ENCODE measurements at places on chromosomes 4 and X.

DNA sequence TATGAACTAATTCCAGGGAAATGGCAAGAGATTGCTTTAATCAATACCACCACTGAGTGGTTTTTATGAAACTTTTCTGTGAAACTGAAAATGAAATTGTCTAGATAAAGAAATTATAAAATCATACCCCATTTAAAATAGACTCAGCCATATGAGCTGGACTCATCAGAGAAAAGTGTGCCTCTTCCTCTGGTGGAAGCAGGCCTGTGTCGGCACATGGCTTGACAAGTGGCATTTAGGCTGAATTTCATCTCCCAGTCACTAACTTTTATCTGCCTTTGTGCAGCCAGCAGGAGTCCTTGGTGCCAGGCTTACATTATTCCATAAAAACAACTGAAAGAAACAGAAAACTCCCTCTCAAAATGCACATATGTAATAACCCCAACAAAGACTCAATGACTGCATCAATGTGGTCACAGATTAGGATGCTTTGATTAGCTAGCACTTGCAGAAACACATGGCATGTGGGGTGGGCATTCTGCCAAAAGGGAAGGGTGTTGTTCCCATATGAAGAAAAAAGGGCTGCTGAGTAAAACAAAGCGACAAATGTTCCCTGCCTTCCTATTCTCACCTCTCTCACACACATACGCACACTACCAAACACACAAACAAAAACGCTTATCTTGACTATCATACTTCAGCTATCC, 232.3 kb downstream of the PABPC4L start:
- no peak for DNase-seq

- peak; percentile 68 for DNase-seq
Observed at GRCh38 chr4:151325111-151325948, at the start of gene SH3D19. Gene SH3D19 (minus strand): TSS chr4:151325605. CDS start chr4:151325352, 253 bp downstream.

DNA sequence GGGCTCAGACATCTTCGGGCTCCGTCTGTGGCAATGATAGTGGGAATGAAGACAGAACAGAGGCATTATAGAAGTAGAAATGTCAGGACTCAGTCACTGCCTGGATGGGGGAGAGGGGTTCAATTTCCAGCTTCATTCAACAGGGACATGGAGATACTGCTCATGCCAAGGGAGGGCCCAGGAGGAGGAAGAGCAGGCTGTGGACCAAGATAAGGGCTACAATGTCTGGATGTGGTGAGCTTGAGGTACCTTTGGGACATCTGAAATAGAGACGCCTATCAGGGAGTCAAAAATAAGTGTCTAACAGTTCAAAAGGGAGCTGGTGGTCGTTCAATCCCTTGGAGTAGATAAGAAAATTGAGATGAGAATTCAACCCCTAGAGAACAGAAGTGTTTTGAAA, 34.5 kb downstream of the ELF4 start:
- DNase-seq, result no peak

- no peak for DNase-seq
Observed at GRCh38 chrX:117713411-117713810, 403.2 kb downstream of the KLHL13 start.

- no peak for DNase-seq
Observed at GRCh38 chr4:61202638-61203435, 2.7 kb downstream of the ADGRL3 start.

DNA sequence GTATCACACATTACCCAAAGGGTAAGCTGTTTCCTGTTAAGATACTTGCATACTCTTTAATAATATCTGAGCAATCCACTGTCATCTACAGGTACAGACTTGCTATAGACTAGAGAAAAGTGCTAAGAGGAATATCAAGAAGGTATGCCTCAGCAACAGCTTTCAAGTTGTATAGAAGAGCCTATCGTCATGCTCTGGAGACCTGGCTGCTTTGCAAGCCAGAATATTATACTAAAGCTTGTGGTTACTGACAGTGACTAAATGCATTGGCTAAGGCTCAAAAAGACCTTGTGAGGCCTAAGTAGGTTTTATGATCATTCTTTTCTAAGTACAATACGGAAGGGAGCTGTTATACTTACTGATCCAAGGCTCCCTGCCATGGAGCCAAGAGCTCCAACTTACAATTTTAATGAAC, 11.3 kb downstream of the LAMP2 start:
- no peak for DNase-seq

- DNase-seq, result no peak
Observed at GRCh38 chr4:52951016-52951415, 88.9 kb downstream of the RASL11B start.

- DNase-seq, result no peak
Observed at GRCh38 chr4:187090401-187090800, 366.7 kb upstream of the FAT1 start.

DNA sequence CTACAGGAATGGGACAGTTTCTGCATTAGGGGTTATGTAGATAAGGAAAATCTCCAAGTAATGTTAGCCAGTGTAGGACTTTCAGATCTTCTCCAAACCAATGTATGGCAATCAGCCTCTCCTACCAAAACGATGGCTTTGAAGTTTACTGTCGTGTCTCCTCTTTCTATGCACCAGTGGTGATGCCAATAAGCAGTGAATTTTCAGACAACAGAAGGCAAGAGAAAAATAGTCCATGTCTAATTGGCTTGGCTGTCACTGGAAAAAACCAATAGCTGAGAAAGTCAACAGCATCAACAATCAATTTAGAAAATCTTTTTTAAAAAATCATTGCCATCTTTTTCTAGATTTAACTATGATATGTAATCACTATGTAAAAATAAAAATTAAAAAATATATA, 35.0 kb downstream of the LIMCH1 start:
- DNase-seq, result no peak

DNA sequence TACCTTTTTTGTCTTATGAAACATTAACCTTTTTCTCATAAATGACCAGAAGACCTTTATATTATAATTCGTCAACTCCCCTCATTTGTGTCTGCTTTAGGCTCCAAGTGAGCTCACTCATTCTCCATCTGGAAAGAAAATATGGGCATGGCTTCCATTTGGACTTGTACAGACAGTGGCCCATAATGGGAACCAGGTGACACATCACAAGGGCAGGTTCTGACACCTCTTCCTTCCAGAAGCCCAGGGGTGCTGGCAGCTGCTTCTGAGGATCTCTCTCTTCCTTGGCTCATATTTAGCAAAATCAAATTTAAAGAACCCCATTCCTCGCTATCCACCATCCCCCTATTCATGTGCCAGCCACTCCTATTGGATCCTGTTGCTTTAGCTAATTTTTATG, 69.6 kb downstream of the CD38 start:
- DNase-seq, result no peak
